NCI-H1105 (cell line): ENCODE measurements at places on chromosomes 13 and 19.

- DNase-seq, result no peak
These were observed 41.6 kb upstream of the AMER2 start for GRCh38 chr13:25213715-25214114.

DNA sequence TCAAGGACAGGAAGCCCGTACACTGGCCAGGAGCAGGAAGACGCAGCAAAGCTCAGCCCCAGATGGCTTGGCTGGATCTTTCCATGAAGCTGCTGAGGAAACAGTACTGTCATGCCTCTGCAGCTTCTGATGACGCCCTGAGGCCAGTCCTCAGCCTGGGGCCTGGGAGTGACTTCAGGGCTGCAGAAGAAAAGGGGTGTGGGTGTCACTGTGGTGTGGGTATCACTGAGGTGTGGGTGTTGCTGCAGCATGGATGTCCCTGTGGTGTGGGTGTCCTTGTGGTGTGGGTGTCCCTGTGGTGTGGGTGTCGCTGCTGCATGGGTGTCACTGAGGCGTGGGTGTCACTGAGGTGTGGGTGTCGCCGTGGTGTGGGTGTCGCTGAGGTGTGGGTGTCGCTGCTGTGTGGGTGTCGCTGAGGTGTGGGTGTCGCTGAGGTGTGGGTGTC is 12.0 kb upstream of the GAS6 start:
- no peak for DNase-seq

DNA sequence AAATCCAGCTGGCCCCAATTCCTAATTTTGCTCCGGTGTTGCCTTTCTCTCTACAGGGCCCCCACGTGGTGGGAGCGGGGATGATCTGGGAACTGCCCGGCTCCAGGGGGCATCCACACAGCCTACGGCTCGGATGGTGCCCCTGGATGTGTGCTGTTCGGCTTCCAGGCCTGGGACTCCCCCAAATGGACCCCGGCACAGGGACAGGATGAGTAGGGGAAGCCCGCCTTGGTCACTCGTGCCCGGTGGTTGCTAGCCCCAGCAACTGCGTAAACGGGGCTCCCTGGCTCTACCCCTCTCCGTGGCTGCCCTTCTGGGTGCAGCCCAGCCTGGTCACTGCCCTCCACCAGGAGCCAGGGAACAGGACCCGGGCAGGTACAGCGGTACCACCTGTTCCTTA is 111.5 kb downstream of the TEX26 start:
- no peak for DNase-seq

DNA sequence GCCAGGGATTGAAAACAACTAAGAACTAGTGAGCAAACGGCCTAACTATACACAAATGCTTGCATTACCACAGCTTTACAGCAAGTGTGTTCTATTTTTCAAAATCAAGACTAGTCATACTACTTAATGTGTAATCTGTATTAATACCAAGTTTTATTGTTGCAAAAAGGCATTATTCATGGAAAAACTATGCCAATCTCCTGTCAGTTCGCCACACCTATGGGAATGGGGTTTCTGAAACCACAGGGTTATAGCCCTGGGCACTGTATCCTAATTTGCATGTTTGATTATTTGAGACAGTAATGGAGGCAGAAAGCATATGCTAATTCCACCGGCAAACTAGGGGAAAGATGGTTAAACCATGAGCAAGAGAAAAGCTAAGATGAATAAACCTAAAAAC is 14.3 kb downstream of the GAS6 start:
- no peak for DNase-seq

DNA sequence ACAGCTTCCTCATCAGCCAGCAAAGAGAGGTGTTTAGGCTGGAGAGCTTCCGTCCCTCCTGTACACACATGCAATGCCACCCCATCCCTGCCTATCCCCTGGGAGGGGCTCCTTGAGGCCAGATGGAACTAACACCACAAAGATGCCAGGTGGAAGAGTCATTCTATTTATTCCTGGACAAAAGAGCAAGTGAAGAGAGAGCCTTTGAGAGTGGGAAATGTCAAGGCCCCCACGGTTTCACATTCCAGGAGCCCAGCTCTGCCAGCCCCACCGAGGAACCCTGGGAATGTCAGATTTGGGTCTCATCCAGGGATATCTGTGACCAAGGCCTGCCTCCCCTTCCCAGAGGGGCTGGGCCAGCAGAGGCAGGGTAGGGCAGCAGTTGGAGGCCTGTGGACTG is 30.8 kb upstream of the IGFL1 start:
- DNase-seq, result no peak

GRCh38 chr13:19767966-19768365 is 14.8 kb downstream of the PSPC1 start:
- DNase-seq, result no peak
